ENCODE measurements at places on chromosomes 16 and 17.

- no peak for DNase-seq
Observed at GRCh38 chr17:73308017-73308823, 3.6 kb downstream of the CDC42EP4 start.

DNA sequence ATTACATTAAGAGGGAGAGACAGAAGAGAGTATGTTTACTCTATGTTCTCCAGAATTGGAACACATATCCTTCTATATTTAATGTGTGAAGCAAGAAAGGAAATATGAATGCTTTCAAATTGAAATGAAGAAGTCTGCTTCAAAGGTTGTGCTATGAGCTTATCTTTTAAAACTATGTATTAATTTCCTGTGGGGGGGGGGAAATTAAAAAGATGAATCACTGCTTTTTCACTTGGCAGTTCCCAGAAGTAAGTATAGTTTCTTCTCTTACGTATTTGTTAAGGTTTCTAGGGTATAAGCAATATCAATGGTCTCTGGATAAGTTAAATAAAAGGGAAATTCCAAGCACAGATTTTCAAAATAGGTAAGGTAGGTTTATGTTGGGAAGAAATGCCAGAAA lies 7.0 kb downstream of the TERF2 start:
- DNase-seq: no peak

DNA sequence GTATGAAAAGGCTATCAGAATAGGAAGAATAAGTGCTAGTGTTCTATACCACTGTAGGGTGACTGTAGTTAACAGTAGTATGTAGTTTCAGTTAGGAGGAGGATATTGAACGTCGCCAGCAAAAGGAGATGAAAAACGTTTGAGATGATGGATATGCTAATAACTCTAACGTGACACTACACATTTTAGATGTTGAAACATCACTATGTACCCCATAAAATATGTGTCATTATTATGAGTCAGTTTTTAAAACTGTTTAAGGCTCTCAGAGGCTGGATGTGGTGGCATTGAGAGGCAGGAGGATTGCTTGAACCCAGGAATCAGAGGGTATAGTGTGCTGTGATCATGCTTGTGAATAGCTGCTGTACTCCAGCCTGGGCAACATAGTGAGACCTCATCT lies 31.8 kb downstream of the UBN1 start:
- DNase-seq: no peak

GRCh38 chr17:69907132-69907847 lies 167.7 kb upstream of the KCNJ16 start:
- no peak for DNase-seq

DNA sequence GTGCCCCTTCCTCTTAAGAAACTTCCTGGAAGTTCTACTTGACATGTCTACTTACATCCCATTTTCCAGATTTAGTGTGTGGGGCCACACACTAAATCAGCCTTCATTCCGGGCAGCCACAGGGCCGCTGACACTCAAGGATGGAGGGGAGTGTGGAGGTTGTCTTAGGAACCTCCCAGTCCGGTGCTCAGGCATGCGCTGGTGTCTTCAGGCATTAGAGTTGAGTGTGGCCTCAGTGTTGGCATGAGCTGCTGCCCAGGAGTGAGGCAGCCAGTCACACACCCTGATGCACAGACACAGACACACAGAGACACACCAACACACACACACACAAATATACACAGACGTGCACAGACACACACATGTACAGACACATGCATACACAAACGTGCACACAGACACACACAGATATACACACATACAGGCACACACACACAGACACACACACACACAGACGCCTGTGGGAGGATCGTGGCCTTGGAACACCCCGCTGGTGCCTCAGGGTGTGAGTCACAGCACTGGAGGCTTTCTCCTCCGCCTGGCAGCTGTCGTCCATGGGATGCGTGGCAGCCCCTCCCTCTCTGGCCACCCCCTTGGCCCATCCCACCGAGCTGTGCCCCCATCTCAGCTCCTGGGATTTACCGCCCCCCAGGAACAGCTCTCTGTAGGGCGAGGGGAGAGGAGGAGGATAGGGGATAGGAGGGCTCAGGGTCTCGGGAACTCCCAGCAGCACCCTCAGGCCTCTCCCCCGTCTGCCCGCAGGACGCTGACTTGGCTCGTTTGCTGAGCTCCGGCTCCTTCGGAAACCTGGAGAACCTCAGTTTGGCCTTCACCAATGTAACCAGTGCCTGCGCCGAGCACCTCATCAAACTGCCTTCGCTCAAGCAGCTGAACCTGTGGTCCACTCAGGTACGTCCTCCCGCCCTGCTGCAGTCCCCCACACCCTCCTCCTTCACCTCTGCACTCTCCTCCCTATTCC lies 75.6 kb upstream of the PLCG2 start:
- DNase-seq: no peak

GRCh38 chr16:27748868-27749546 lies 199.1 kb downstream of the KATNIP start:
- no peak for DNase-seq

- no peak for DNase-seq
Observed at GRCh38 chr17:64662774-64663367, 764 bp upstream of the SMURF2 start.

DNA sequence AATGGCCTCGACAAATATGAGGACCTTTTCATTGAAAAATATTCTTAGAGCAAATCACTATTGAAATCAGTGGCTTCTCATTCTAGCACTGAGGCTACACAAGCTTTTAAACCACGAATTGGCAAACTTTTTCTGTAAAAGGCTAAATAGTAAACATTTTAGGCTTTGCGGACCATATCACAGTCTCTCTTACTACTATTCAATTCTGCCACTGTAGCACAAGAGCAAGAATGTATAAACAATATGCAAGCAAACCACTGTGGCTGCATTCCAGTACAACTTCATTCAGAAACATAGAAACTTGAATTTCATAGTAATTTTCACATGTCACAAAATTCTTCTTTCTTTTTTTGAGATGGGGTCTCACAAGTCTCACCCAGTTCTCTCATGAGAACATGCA lies 49.1 kb downstream of the PHLPP2 start:
- DNase-seq: no peak

DNA sequence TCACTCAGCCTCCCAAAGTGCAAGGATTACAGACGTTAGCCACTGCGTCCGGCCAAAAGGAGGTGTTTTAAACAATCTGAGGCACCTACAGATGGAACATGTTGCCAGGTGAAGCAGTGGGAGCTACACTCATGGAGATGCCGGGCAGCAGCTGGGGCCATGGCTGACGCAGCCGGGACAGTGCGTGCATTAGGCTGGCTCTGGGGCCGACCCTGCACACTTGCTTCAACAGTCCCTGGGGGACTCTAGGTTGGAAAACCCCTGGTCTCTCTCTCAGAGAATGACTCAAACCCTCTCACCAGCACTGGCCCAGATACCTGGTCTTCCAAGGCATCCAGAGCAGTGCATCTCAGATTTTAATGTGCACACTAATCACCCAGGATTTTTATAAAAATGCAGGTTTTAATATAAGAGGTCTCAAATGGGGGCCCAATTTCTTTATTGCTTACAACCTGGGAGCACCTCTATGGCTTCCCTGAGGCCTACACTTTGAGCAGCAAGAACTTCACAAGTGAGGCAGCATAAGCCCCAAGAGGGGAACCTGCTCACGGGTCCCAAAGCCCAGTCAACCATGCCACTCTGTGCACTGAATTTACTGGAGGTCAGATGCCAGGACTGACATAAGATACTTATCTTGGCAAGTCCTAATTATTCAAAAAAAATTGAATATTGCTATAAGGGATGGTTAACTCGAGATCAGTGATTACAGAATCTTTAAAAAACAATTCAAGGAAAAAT lies 70.8 kb upstream of the TRAP1 start:
- DNase-seq: no peak

GRCh38 chr16:67199808-67200198 lies 872 bp downstream of the ELMO3 start:
- no peak for DNase-seq

GRCh38 chr16:69934044-69934443 lies 17.1 kb upstream of the CLEC18A start:
- no peak for DNase-seq

DNA sequence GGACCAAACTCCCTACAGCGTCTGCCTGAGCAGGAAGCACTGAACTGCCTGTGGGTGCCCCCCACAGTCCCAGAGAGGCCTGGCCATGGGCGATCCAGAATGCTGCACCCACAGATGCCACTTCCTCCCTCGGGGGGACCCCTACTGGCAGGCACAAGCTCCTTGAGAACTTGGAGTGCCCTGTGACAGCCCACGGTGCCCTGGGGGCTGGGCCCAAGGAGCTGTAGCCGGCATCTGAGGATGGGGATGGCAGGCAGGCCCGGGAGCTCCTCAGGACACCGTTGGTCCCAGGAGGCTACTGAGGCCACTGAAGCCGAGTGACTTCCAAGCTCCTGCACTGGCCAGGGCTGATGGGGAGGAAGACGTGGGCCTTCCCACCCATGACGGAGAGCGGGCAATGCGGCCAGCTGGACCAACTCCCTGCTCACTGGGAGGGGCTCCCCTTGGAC lies 15.1 kb upstream of the RASD1 start:
- no peak for DNase-seq

DNA sequence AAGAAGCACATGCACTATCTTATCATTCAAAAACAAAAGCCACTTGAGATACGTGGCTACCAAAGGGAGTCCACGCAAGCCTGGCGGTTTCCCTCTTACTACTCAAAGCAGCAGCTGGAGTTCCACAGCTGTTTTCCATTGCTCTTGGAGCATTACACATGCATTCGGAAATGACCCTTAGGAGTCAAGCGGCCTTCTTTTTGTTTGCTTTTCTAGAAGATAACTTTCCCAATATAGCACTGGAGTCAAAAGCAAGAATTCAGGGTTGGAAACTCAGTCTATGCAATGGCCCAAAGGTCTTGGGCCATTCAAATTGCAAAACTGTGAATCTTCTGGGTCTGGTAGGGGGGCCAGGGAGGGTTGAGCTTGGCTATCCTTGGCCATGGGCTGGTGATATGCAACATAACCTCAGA lies 97.8 kb upstream of the MAF start:
- no peak for DNase-seq

GRCh38 chr17:2070241-2071023 lies 15.5 kb downstream of the HIC1 start:
- no peak for DNase-seq

DNA sequence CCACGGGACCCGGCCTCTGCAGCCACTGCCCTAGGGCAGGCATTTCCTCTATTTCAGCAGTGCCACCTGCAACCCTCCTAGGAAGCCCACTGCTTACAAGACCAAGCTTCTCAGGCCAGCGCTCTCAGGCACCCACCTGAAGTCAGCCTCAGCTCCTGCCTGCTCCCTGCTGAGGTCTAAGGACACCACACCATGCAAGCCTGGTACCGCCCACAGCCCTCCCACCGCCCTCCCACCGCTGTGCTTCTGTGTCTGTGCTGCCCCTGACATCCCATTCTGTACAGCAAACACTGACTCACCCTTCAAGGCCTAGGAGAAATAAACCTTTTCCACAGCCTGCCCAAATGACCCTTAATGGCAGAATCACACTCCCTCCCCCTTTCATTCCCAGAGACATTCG lies 6.3 kb downstream of the CLUH start:
- no peak for DNase-seq

- no peak for DNase-seq
Observed at GRCh38 chr17:75849724-75850123, 5.4 kb downstream of the WBP2 start.
